Activated gamma-delta T cell treated with anti-CD3 and anti-CD28 coated beads, Interleukin-2, amount 50 U/mL, for 16 hours (primary cell): ENCODE measurements at places on chromosomes 11 and 22.

GRCh38 chr22:47059701-47060161 is 297.3 kb downstream of the TBC1D22A start:
- DNase-seq: no peak

- peak; percentile 5 for DNase-seq
Measured at GRCh38 chr11:27471589-27472397, 797 bp downstream of the LGR4 start.

GRCh38 chr11:12219757-12220156 is 109.4 kb downstream of the MICAL2 start:
- no peak for DNase-seq

GRCh38 chr11:8006349-8006977 is 19.3 kb downstream of the EIF3F start:
- DNase-seq: no peak

DNA sequence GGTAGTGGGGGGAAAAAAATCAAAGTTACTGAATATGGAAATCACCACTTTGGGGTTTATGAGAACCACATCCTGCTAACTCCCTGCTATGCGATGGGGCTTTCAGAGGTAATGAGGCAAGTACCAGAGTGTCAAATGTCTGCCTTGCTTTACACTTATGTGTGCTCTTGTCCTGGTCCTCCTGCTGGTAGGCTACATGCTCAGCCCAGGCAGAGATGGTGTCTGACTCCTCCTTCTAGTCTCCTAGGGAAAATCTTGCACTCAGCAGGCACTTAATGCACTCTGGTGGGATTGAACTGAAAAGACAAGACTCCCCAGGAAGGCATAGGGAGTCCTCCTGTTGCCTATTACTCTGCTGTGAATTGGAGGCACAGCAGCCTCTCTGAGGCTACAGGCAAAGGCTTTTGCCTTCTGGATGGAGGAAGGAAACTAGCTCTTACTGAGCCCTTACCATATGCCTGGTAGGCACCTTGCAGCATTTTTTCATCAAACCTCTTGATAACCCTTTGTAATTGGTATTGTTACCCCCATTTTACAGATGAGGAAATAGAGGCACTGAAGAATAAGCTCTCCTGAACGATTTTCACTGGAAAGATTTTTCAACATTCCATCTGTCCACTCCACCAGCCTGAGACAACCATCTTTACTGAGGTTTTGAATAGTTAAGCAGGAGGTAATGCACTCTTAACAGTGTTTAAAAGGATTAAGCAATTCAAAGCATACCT is 132.1 kb upstream of the PAX6 start:
- DNase-seq: no peak

DNA sequence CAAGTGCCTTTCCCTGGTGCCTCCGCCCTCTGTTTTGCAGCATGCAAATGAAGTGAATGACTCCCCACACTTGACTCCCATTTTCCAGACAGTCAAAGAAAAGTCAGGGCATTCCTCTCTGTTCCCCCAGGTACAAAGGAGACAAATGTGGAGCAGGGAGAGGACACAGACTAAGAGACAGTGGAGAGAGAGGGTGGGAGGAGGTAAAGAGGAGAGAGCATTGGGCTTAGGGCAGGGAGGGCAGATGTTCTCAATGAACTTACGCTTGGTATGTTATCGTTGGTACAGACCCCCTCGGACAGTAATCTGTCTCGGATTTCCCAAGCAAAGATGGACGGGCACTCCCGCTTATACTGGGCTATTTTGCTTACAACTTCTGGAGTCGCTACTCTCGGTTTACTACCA is 9.8 kb downstream of the PAX6 start:
- DNase-seq: no peak

DNA sequence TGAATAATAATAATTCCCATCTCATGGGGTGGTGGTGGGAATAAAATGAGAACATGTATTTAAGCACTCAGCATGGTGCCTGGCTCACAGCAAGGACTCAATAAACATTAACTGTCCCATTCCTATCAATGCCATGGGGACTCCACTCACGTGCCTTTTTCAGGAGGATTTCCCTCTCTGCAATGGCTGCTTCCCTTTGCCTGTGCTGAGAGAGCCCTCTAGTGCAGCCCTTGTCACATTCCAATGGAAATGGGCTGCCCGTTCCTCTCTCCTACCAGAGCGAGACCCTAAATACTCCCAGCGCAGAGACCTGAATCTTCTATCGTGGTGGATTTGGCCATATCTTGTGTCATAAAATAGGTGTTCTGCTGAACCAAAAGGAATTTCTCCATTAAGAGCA is 621.5 kb upstream of the B3GAT1 start:
- DNase-seq: no peak
